ENCODE measurements at places on chromosomes 7 and 10. TPM values are rescaled to one million over a fixed set of nuclear protein-coding genes. Genes with fewer than 3 reads are reported as not detected.
A peak's percentile ranks its signal among the peaks of the same experiment; 100 is the strongest.

The GPR141 gene
- total RNA-seq = not detected

The ARHGAP22 gene
- total RNA-seq = 9.1 TPM

DNA sequence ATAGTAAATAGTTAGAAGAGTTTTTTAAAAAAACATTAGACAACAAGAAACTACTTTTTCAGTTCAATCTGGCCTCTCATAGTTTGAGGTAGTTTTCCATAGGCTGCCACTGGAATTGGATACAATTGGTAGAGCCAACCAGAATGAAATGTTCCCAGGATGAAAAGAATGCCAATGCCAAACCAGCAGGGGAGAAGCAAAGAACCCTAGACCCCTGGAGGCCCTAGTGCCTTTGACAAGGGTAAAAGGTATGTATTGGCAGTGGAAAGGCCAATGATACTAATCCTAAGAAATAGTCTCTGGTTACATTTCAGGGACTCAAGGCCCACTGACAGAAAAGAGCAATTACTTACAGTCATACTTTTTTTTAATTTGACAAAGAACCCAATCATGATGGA, 77.4 kb upstream of the SEM1 start:
- DNase-seq = peak; percentile 29

DNA sequence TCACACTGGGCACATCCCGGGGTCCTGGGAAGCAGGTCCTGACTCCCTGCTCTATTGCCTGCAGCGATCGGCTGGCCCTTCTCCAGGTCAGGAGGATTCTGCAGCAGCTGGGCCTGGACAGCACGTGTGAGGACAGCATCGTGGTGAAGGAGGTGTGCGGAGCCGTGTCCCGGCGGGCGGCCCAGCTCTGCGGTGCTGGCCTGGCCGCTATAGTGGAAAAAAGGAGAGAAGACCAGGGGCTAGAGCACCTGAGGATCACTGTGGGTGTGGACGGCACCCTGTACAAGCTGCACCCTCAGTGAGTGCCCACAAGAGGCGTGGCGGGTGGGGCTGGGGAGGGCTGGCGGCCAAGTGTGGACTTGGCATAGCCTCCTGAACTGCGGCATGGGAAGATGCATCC, 12.8 kb upstream of the HK1 start:
- DNase-seq = no peak

DNA sequence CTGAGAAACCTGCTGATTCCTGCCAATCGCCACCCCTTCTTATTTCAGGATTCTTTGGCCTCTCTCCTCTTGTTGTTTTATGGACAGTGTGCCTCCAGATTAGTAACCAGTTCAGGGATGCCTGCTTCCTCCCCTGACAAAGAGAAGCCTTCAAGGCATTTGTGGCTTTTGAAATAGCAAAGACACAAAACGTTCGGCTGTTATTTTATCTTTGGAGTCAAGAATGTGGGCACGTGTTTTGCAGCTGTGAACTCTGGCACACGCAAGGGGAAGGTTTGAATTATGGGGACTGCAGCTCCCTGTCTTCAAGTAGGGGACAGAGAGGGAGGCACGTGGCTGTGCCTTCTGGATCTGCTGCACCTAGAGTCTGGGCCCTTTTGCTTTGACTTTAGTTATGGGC, 157.9 kb upstream of the GRB10 start:
- DNase-seq = no peak

DNA sequence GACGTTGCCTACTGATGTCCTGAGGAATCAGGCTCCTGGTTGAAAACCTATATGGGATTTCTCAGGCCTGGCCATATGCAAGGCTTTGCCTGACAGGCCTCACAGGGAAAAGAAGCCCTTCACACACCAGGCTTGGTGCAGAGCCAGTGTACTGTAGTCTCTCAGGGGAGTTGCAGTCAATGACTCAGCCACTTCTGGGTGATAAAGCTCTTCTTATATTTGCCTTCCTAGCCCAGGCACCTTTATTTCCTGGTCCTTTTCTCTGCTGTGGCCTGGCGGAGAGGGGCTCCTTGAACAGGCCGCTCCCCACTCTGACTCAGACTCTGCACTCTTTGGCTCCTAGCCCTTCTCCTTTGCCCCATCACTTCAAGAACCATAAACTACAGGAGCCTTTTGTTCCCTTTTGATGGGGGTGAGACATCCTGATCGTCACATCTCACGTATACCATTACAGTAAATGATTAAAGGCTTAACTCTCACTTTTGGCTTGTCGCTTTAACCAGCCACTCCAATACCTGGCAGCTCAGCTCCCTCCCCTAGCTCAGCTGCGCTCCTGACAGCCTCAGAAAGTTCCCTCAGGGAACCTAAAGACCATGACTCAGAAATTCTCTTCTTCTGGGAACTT, 33.5 kb downstream of the DPY19L1 start:
- DNase-seq = no peak

DNA sequence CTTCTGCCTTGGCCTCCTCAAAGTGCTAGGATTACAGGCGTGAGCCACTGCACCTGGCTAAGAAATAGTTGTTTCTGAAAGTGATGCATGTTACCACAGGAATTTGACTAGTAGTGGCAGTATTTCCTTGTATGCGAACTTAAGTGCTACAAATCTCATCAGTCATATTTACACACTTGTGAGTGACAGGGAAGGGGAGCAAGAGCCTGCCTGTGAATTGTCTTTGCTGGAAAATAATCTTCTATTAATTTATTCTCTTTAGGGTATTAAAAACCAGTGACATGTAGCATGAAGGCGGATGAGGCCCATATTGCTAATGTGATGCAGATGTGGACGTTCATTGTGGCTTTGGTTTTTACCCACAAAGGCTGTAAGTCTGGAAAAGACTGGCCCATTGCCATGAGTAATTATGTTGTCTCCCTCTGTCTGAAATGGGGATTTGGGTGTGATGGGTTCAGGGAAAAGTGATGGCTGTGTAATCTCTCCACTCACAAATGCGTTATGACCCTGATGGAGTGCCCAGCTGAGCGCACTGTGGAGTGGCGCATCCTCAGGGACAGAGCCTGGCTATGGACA, 97.6 kb downstream of the CCNY start:
- DNase-seq = no peak

- DNase-seq = peak; percentile 30
These were observed 18.8 kb downstream of the IMPDH1 start for GRCh38 chr7:128390871-128391565.

- no peak for DNase-seq
These were observed 292.3 kb upstream of the PITRM1 start for GRCh38 chr10:3464760-3465405.

DNA sequence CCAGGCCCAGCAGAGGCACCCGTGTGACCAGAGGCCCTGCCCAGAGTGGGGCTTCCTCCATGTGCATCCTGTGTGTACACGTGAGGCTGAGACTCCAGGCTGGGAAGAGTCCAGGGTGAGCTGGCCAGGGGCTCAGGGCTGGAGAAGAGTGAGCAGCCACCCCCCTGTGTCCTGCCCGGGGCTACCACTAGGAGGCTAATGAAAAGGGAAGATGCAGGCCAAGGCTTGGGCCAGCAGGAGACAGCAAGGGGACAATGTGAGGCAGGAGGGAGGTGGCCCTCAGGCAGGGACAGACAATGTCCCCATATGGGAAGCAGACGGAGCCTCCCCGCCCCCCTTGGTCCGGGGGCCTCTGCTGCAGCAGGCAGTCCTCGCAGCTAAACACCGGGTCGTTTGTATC, 102.0 kb downstream of the HIF1AN start:
- DNase-seq = peak; percentile 93

DNA sequence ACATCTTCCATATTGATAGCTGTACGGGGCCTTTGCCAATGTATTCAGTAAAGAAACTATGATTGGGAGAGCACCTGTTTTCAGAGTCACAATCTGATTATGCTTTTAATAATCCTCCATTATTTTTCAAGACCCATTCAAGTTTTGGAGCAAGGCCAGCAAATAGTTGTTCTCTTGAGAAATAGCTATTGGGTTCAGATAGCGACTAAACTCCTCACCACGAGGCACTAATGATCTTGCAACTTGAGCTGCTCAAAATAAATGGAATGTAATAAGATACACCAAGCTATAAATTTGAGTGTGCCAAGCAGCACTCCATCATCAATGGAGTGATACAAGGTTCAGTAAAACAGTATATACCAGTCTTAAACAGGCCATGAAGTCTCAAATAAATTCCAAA, 7.4 kb upstream of the MALRD1 start:
- DNase-seq = no peak

DNA sequence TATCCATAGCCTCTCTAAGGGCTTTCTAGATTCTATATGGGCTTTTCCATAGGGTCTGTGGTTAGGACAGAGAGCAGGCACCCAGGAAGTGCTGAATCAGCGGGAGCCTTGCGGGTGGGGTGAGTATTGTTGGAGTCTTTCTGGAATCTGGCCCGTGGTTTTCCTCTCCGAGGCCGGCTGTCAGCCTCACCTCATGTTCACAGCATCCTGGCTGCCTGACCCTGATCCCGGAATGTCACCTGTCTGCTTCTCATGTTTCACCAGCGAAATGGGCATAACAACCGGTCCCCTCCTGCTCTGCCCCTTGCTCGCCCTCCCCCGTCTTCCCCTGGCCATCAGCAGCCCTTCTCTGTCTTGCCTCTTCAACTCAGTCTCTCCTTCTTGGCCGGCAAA, 36.5 kb downstream of the DDIT4 start:
- peak; percentile 76 for DNase-seq

DNA sequence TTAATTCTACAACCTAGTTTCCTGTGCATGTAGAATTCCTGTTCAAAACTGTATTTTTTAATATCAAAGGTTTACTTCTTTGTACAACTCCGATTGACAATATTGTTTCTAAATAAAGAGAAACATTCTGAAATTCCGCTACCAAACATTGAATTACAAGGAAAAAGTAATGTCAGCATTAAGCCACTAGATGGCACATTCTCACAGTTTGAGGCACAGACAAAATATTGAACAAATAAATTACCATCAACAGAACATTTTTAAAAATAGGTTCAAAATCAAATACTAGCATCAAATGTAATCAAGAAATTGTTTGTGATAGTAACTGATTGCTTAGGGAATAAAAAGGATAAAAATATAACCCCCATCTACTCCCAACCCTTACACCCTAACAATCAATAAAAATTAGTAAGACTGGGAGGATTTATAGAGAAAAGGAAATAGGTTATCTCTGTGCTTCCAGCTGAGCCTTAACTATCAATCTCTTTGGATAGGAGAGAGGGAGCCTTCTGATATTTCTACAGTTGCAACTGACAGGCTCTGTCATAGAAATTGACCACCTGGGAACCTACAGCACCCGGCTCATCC, 86.6 kb upstream of the C7orf33 start:
- no peak for DNase-seq

DNA sequence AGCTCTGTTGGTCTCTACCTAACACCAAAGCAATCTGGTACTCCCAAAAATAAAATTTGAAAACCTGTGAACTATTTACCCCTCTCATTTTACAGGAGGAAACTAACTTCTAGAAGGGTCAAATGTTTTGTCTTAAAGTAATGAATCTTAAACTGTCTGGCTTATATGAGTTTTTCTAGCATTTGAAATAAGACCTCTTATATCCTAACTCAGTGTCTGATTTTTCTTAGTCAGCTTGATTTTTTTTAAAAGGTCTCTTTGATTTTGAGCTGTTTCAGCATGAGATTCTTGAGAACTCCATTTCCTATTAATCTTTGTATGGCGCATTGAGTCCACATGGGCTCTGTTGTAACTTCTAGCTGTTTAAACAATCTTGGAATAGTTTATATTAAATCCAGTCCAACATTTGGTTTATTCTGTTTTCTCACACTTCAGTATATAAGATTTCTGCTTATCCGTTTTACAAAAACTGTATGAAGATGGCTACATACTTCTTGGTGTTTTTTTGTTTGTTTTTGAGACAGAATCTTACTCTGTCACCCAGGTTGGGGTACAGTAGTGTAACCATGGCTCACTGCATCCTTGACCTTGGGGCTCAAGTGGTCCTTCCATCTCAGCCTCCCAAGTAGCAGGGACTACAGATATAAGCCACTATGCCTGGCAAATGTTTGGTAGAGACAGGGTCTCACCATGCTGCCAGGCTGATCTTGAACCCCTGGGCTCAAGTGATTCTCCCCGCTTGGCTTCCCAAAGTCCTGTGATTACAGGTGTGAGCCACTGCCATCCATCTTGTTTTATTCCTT, 91.1 kb downstream of the PPP1R9A start:
- DNase-seq = no peak

DNA sequence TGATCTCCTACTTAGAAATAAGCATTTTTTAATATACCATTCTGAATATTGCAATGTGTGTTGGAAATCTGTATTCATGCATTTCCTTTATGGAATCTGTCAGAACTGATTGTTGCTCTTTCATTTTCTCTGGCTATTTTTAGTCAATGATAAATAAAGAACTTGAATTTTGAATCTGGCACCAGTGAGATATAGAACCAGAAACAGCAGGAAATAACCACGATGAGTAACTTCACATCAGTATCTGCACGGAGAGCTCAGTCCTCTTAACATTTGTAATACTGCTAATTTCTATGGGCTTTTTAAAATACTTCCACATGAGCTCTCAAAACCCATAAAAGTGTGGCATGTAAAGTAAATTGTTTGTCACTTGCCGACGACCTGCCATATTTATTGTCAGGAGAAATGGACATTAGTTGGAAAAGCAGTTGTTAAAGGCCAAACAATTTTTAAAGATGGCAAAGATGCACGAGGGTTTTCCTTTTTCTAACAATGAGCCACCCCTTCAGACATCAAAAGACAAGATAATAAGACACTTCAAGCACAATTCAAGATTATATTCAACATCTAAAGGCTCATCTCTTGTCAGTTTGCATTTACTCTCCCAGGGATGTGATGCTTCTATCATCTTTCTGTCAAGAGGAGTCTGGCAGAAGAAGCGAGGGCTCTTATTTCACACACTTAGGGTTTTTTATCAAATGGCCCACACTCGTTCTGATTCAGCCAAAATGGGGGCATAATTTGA, 118.3 kb downstream of the POU6F2 start:
- DNase-seq = no peak

DNA sequence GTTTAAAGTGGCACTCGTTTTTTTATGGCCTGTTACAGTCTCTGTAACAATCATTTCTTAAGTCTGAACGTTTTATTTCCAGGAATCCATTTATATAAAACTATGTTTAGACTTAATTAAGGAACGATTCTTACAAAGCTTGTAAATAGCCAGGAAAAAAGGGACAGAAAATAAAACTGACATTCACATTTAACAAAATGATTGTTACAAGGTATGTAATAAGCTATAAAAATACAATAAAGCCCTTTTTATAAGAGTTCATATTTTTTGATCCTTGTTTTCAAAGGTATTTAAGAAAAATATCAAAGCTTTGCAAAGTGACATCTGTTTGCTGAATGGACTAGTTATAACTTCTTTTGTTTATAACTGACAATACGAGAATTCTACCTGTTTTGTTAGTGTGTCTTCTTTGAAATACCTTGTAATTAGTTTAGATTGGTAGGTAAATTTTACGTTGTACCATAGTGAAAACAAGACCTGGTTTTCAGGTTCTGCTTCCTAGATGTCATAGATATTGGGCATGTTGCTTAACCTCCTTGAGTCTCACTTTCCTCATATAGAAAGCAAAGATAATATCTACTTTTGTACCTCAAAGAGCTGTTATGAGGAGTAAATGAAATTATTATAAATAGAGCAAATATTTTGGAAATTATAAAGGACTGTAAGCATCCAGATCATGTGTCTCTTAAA, 25.8 kb downstream of the BTRC start:
- no peak for DNase-seq

All from H7 (cell line).